ENCODE measurements at places on chromosomes 1 and 21.

- DNase-seq, result no peak
Measured at GRCh38 chr1:117735045-117735992, 129.5 kb downstream of the TENT5C start.

DNA sequence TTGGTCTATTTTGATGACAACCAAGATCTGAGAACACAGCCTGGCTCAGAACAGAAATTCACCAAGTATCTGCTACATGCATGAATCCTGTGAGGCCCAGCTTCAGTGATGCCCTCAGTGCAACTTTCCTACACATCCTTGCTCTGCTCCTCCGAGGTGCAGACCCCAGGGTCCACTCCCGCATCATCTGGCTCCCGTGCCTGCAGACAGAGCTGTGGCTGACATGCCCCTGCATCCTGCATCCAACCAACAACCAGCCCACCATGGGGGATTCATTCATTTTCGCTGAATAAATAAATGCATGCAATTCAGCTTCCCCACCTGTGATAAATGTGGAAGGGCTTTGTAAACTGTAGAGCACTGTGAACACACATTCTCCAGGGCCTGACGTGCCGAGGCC is 112.3 kb downstream of the GLIS1 start:
- DNase-seq, result no peak

DNA sequence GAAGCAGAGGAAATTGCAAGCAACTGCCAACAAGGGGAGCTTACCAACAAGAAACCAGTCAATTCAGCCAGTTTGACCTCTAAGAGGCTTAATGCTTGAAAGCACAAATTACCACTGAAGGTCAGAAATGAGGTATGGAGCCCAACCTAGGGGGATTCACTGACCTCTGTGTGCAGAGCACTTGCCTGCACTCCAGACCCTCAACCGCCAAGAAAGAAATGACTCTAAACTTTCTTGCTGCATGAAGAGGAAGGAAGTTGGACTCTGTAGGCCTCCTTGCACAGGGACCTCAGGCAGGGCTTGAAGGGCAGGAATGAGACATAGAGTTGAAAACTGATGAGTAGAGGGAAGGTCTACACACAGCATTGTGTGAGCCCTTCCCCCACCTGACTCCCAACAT is 10.0 kb downstream of the ARMH1 start:
- DNase-seq, result no peak

- DNase-seq, result no peak
Measured at GRCh38 chr1:112805155-112805853, 90.2 kb upstream of the PPM1J start.

DNA sequence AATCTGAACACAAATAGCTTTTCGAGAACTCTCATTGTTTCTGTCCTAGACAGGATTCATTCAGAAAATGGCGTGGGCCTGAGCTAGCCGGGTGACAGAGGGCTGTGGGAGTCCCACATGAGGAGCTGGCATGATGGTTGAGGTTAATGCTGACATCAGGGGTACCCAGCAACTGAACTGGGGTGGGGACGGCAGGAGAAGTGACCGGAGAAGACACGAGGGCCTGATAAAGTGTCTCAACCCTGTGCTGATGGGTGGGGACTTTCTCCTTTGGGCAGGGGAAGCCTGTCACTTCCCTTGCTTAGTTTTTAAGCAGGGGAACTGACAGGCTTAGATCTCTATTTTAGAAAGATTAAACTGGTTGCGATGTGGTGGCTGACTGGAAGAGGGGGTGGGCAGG is 14.6 kb downstream of the CHIT1 start:
- no peak for DNase-seq

GRCh38 chr21:35039595-35040289 is 9.4 kb downstream of the RUNX1 start:
- DNase-seq, result no peak

DNA sequence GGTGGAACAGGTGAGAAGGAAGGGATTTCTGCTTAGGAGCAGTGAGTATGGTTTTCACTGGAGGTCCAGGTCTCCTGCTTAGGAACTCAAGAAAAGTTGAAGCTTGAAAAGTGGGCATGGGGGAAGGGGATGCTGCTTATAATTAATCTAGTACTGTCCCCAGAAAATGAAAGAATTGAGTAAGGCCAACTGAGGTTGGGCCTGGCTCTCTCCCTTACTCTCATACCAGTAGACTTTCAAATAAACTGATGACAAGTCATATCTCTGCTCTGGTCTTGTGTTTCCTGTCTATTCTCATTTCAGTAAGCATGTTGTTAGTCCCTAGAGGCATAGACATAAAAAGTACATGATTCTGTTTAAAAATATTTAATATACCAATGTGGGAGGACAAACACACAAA is 26.4 kb downstream of the CD48 start:
- no peak for DNase-seq

DNA sequence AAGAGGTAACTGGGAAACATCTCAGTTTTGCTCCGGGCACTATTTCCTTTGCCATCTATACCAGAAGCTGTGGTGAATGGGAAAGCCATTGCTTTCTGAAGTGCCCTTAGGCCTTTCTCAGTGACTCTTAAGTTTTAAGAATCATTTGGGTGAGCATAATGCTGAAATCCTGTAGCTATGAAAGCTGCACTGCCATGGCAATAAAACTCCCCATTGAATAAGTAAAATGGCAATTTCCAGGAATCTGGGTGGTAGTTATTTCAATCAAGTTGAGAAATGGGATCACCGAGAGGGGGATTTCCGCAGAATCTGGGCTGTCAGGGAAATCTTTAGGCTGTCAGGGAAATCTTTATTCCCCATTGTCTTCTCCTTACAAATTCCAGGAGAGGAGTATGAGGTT is 26.8 kb upstream of the MACF1 start:
- DNase-seq, result no peak

GRCh38 chr1:56229186-56229585 is 350.2 kb downstream of the PLPP3 start:
- DNase-seq, result no peak

GRCh38 chr1:246508897-246509688 is 2.0 kb upstream of the SMYD3 start:
- no peak for DNase-seq

- peak; percentile 47 for DNase-seq
Measured at GRCh38 chr1:19438516-19439195, 46.7 kb downstream of the CAPZB start.

All from Right ventricle myocardium superior (tissue), 1 donor.